ENCODE measurements at places on chromosomes 7 and 10.

DNA sequence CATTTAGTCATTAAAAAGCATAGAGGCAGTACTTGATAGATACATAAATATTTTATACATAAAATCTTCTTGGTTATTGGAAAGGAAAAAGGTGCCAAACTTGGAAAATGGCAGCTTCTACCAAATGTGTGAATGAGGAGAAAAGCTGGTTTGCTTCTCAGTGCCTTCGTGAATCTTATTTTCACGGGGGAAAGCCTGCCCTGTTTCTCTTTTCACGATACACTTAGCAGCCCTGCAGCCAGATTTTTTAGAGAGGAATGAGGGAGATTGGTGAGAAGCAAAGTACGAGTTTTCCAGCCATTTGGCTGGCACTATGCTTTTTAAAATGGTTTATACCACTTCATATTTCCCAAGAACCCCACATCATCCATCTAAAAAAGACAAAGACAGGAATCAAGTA lies 22.9 kb upstream of the C1QL3 start:
- no peak for DNase-seq

GRCh38 chr10:100067466-100067865 lies 14.2 kb downstream of the CPN1 start:
- no peak for DNase-seq

DNA sequence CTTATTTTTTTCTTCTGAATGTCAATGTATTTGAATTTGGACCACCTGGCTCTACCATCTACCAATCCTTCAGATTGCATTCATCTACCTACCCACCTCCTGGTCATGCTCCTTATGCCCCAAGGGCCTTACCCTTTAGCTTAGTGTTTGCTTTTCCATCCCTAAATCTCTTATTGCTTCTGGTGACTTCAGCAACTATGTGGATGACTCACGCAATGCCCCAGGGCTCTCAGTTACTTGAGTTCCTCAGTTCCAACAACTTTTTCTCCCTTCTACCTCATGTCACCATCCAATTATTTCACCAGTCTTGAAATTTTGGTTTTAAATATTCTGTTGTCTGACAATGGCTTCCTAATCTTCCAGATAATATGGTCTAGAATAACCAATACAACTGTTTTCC lies 118.9 kb downstream of the CFAP58 start:
- no peak for DNase-seq

DNA sequence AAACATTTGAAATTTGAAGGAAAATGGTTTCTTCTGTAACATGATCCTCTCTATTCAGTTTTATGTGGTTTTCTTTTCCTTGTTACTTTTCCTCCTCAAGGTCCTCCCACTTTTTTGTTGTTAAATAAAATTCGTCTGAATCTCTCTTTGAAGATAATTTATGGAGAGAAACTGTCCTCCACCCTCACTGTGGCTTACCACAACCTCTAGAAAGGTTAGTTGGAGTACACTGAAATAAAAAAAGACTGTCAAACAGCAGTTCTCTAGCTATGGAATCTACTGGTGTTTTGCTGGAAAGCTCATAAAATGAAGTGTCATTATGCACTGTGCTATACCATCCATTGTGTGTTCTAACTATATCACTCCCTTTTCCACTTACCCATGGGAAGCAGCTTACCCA lies 189.4 kb downstream of the HDAC9 start:
- DNase-seq: no peak
